ENCODE measurements at places on chromosomes 5 and 9.

GRCh38 chr9:104972242-104972866 is 44.4 kb upstream of the ABCA1 start:
- H3K27me3 ChIP-seq: no peaks in the 10 kb centered on the region
- H3K4me1 ChIP-seq: peaks cover 13% of the 10 kb centered on the region
- no peaks in the 10 kb centered on the region for H3K36me3 ChIP-seq
- no peak overlapping the region for H3K4me3 ChIP-seq

- no peak overlapping the region for H3K4me3 ChIP-seq
- DNase-seq: no peak
- H3K36me3 ChIP-seq: no peaks in the 10 kb centered on the region
- no peaks in the 10 kb centered on the region for H3K4me1 ChIP-seq
- no peak overlapping the region for H3K27ac ChIP-seq
- no peaks in the 10 kb centered on the region for H3K27me3 ChIP-seq
Observed at GRCh38 chr5:143886096-143886495, 74.1 kb downstream of the HMHB1 start.

- no peaks in the 10 kb centered on the region for H3K36me3 ChIP-seq
- H3K27ac ChIP-seq: no peak overlapping the region
- H3K4me1 ChIP-seq: no peaks in the 10 kb centered on the region
- no peaks in the 10 kb centered on the region for H3K27me3 ChIP-seq
- no peak overlapping the region for H3K4me3 ChIP-seq
- no peak for DNase-seq
Observed at GRCh38 chr5:4646715-4647375, 493.3 kb upstream of the ADAMTS16 start.

GRCh38 chr5:169171515-169171914 is 129.4 kb downstream of the SLIT3 start:
- no peak overlapping the region for H3K4me3 ChIP-seq
- H3K27ac ChIP-seq: no peak overlapping the region
- H3K4me1 ChIP-seq: no peaks in the 10 kb centered on the region
- no peaks in the 10 kb centered on the region for H3K36me3 ChIP-seq
- no peaks in the 10 kb centered on the region for H3K27me3 ChIP-seq

DNA sequence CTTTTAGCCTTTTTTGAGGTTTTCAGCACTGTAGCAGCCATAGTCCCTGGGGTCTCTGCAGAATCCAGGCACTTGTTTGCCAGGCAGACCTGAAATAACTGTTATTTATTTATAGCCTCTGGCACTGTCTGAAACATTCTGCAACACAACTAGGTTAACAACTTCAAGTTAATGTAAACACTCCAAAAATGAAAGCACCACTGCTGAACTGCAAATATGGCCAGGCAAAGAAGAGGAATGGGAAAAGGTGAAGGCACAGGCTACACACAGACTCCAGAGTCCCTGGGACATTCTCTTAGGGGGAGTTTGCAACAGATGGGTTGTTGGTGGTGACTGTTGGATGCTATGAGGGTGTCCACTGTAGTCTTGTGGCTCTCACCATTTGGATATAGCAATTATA is 369.0 kb downstream of the MAT2B start:
- H3K27me3 ChIP-seq: no peaks in the 10 kb centered on the region
- DNase-seq: no peak
- H3K27ac ChIP-seq: no peak overlapping the region
- no peaks in the 10 kb centered on the region for H3K4me1 ChIP-seq
- no peaks in the 10 kb centered on the region for H3K36me3 ChIP-seq
- no peak overlapping the region for H3K4me3 ChIP-seq

DNA sequence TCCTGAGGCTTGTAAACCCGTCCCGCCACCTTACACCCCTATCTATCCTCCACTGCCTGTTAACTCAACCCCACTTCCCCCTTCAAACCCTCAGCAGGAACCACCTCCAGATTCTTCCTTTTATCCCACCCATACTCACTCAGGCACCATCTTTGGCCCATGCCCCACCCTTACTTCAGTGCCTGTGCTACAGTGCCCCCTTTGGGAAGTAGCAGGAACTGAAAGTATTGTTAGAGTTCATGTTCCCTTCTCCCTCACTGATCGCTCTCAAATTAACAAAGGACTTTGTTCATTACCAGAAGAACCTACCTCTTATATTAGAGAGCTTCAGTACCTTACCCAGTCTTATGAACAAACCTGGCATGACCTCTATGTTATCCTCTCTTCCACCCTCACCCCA is 92.2 kb upstream of the MOCS2 start:
- no peaks in the 10 kb centered on the region for H3K36me3 ChIP-seq
- no peak overlapping the region for H3K4me3 ChIP-seq
- no peaks in the 10 kb centered on the region for H3K27me3 ChIP-seq
- no peak for DNase-seq

DNA sequence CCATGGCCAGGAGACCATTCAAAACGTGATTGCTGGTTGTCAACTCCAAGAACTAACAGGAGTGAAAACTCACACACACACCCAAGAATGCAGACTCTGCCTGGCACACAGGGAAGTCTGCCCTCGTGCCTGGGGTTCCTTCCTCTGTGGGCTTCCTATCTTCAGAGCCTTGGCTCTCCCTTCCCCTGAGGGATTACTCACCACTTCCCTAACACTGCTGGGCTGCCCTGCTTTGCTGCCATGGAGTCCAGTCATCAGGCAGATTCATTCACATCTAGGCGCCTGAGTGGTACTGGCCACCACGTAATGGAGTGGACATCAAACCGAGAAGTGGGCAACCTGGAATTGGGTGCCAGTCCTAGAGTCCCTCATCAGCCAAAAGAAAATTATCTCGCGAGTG is 76.4 kb upstream of the PRSS3 start:
- H3K27ac ChIP-seq: no peak overlapping the region
- H3K27me3 ChIP-seq: no peaks in the 10 kb centered on the region
- no peaks in the 10 kb centered on the region for H3K36me3 ChIP-seq
- no peak for DNase-seq
- peaks cover 10% of the 10 kb centered on the region for H3K4me1 ChIP-seq

DNA sequence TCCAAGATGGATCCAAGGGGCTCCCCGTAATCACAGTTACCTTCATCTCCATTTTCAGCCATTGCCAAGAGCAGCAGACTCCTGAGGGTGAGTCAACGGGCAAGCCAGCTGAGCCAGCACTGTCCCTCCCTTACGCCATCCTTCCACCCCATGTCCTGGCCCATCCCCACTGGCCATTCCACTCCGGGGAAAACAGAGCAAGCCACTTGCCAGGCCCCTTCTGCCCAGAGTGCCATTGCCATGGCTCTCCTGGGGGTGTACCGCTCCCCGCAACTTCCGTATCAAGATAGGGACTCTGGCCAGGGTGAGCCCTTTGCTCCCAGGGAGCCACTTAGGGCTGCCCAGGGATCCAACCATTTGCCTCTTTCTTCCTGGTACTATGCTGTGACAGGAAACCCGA is 48.9 kb upstream of the CDKN2AIPNL start:
- peaks cover 13% of the 10 kb centered on the region for H3K4me1 ChIP-seq
- H3K4me3 ChIP-seq: no peak overlapping the region
- H3K27me3 ChIP-seq: no peaks in the 10 kb centered on the region
- H3K36me3 ChIP-seq: no peaks in the 10 kb centered on the region

GRCh38 chr5:139482050-139482889 is at the start of gene STING1:
Gene STING1 (minus strand): TSS chr5:139482758. CDS start chr5:139481704, 1,054 bp downstream.
- H3K4me3 ChIP-seq: peak within 1 kb of the TSS; percentile 48
- H3K4me1 ChIP-seq: peaks cover 61% of the 10 kb centered on the region
- peak within 1 kb of the TSS; percentile 82 for H3K27ac ChIP-seq

- H3K4me1 ChIP-seq: no peaks in the 10 kb centered on the region
- DNase-seq: no peak
- H3K27me3 ChIP-seq: peaks cover 2% of the 10 kb centered on the region
- no peak overlapping the region for H3K27ac ChIP-seq
Observed at GRCh38 chr5:40124367-40124766, 555.3 kb upstream of the PTGER4 start.

GRCh38 chr9:124799274-124800006 is 22.5 kb downstream of the OLFML2A start:
- peak overlapping the region; percentile 68 for H3K27ac ChIP-seq
- H3K36me3 ChIP-seq: no peaks in the 10 kb centered on the region
- DNase-seq: no peak

DNA sequence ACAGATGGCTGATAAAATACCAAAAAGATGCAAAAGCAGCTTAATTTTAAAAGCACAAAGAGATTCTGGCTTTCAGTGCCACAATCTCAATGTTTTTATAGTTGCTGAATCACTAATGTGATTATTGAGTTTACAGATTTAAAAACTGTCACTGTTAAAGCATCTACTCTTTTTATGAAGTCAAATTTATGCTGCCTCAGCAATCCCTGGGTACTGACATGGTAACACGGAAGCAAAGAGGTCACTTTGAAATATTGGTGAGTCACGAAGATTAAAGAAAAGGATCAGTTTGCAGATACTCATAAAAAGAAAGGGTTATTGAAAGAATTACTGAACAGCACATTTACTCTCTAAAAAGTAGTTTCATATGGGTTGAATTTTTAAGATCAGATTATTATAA is 39.7 kb upstream of the HMGCS1 start:
- DNase-seq: no peak
- no peak overlapping the region for H3K27ac ChIP-seq
- no peaks in the 10 kb centered on the region for H3K4me1 ChIP-seq
- no peak overlapping the region for H3K4me3 ChIP-seq
- no peaks in the 10 kb centered on the region for H3K36me3 ChIP-seq
- H3K27me3 ChIP-seq: no peaks in the 10 kb centered on the region

DNA sequence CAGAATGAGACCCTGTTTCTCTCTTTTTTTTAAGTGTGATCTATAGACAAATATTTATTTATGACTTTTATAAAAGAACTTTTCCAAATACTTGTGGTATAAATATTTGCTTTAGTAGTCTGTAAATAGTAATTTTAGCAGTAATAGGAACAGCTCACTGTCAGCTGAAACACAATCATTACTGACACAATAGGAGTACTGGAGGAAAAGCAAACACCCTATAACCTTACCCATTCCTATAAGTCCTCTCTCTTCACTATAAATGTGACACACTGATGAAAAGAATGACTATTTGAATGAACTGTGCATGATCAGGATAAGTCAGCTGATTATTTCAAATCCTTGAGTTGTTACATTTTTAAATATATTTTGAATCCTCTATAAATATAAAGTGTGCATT is 72.4 kb downstream of the CDH12 start:
- no peak for DNase-seq
- no peaks in the 10 kb centered on the region for H3K27me3 ChIP-seq
- no peaks in the 10 kb centered on the region for H3K4me1 ChIP-seq
- H3K27ac ChIP-seq: no peak overlapping the region
- H3K4me3 ChIP-seq: no peak overlapping the region

- H3K4me3 ChIP-seq: no peak overlapping the region
- H3K36me3 ChIP-seq: no peaks in the 10 kb centered on the region
- H3K27ac ChIP-seq: no peak overlapping the region
- H3K4me1 ChIP-seq: no peaks in the 10 kb centered on the region
- DNase-seq: peak; percentile 9
Observed at GRCh38 chr5:111734013-111734412, 23.0 kb downstream of the NREP start.

GRCh38 chr5:24232041-24232440 is 412.7 kb downstream of the CDH10 start:
- no peak overlapping the region for H3K27ac ChIP-seq
- H3K27me3 ChIP-seq: no peaks in the 10 kb centered on the region
- no peak for DNase-seq
- no peaks in the 10 kb centered on the region for H3K4me1 ChIP-seq
- no peak overlapping the region for H3K4me3 ChIP-seq
- H3K36me3 ChIP-seq: no peaks in the 10 kb centered on the region

DNA sequence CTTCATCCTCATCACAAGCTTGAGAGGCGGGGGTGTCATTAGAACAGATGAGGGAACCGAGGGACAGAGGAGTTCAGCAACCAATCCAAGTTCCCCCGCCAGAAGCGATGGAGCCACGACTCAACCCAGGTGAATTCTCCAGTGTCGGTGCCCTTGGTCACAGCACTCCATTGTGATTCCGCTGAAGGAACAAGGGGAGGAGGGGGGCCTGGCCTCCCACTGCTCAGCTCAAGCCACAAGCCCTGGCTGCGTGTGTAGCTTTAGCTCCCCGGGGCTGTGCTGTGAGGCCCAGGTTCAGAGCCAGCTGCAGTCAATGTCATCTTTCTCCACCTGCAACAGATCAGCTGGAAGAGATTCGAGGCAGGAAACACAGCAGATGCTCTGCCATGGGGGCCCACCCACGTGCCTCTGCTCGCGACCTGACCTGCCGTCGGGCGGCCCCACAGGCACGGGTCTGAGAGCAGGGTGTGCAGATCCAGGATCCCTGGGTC is 72.6 kb downstream of the GTF3C4 start:
- no peak overlapping the region for H3K27ac ChIP-seq
- peaks cover 2% of the 10 kb centered on the region for H3K27me3 ChIP-seq
- no peak overlapping the region for H3K4me3 ChIP-seq
- no peaks in the 10 kb centered on the region for H3K4me1 ChIP-seq
- H3K36me3 ChIP-seq: no peaks in the 10 kb centered on the region
- DNase-seq: no peak

DNA sequence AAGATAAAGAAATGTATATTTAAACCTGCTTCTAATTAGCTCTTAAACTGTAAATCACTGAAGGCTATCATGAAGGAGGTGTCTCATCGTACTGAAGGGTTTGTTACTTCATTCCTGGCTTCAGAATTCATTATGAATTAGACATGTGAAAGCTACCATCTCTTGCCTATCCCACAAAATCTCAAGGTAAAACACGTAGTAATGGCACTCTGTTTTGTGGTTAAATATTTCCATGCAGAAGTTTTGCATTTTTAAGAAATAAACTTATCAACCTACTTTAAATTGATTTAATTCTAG is 490.7 kb upstream of the NUDT12 start:
- no peaks in the 10 kb centered on the region for H3K27me3 ChIP-seq
- H3K27ac ChIP-seq: no peak overlapping the region
- H3K4me1 ChIP-seq: no peaks in the 10 kb centered on the region
- DNase-seq: no peak
- no peak overlapping the region for H3K4me3 ChIP-seq

DNA sequence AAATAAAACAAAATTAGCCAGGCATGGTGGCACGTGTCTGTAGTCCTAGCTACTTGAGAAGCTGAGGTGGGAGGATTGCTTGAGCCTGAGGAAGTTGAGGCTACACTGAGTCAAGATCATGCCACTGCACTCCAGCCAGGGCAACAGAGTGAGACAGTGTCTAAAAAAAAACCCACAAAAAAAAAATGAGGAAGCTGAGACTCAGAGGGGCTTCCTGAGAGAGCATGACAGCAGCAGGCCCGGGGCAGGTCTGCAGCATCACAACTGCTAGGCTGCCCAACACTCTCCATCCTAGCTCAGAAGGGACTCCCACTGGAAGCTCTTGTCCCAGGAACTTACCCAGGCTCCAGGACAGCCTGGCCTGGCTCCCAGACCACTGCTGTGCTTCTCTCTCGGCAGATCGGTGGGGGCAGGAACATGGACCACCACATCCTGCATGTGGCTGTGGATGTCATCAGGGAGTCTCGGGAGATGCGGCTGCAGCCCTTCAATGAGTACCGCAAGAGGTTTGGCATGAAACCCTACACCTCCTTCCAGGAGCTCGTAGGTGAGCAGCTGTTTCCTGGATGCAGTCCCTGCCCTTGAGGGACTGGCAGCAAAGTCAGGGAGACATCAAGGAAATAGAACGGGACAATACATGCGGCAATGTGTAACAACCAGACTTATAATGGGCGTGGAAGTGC is 19.1 kb downstream of the PTGS1 start:
- H3K4me1 ChIP-seq: peaks cover 12% of the 10 kb centered on the region
- H3K27ac ChIP-seq: no peak overlapping the region
- no peaks in the 10 kb centered on the region for H3K27me3 ChIP-seq
- H3K4me3 ChIP-seq: no peak overlapping the region
- no peaks in the 10 kb centered on the region for H3K36me3 ChIP-seq

- no peak for DNase-seq
- no peak overlapping the region for H3K27ac ChIP-seq
- H3K36me3 ChIP-seq: no peaks in the 10 kb centered on the region
- no peaks in the 10 kb centered on the region for H3K4me1 ChIP-seq
- H3K4me3 ChIP-seq: no peak overlapping the region
Observed at GRCh38 chr9:94768766-94769165, 42.3 kb downstream of the AOPEP start.

GRCh38 chr5:138364576-138364975 is 12.1 kb downstream of the KDM3B start:
- DNase-seq: no peak
- no peak overlapping the region for H3K27ac ChIP-seq
- H3K27me3 ChIP-seq: no peaks in the 10 kb centered on the region
- H3K4me3 ChIP-seq: no peak overlapping the region
